HTR-8/SVneo (cell line): ENCODE measurements at places on chromosomes 6 and 20.

DNA sequence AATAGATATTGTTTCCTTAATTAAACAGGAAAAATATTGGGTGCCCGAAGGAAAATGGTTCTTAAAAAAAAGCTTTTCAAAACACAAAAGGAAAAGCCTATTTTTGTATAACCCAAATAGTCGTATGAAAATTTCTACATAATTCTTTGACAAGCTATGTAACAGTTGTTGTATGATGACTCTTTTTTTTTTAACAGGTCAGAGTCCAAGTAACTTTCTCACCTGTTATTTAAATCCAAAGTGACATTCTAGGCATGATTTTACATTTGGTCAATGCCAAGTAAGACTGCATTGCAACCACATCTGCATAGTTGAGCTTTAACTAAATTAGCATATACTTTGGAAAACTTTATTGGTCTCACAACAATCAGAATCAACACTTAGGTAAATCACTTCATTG is 24.1 kb downstream of the GSTA2 start:
- no peak for DNase-seq

- DNase-seq = no peak
Measured at GRCh38 chr6:150925590-150925928, 60.1 kb downstream of the MTHFD1L start.

DNA sequence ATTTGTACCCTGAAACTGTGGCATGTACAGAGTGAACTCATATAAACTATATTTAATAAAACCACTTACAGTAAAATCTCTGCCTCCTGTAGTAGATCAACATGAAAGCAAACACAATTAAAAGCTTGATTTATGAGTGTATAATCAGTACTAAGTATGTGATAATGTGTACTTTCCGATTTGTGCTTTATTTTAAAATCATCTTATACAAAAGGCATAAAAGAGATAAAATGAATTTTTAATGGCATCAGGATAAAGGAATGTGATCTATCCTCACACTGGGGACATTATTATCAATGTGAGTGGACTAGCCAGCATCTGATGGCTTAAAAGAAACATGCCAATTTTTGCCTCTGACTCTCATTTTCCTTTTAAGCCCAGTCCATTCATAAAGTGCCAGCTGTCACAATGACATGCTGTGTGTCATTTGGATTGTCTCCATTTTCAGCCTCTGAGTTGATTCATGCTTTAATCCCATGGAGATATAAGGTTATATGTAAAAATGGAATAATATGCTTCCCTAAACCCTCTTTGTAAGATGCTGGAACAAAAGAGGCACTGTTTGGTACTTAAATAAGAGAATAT is 831.6 kb upstream of the EYS start:
- no peak for DNase-seq

DNA sequence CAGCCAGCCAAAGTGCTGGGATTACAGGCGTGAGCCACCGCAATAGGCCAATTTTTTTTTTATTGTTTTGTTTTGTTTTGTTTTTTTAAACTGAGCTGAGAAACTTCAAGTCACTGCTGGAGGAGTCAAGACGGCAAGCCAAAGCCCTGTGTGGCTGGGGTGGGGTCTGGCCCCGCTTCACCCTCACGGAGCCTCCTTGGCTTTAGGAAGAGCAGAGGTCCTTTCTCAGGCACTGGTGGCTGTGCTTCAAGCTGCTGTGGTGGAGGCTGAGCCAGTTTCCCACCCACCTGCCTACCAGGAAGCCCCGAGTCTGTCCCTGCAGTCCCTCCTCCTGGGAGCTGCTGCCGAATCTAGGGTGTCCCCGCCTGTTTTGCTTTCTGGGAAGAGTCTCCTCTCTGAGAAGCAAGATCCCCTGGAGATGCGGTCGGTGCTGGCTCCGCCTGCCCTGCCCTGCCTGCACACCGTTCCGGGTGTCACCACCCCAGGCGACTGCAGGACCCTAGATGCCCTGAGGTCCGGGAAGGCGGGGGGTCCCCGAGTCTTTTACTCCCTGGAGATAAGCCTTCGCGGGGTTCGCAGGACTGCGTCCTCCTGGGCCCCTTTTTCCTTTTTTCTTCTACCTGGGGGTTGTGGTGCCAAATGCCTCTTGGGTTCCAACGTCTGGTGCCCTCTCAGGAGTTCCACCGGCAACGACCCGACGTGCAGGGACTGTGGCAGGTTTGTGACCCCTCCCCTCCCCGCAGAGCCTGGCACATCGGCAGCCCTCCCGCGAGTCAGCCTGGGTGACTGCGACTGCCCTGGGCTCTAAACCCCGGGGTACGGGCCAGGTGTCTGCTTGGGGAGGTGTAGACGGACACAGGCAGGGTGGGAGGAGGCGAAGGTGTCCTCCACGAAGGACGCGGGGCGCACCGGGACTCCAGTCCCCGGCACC is 100.7 kb downstream of the TAF4 start:
- DNase-seq = no peak

DNA sequence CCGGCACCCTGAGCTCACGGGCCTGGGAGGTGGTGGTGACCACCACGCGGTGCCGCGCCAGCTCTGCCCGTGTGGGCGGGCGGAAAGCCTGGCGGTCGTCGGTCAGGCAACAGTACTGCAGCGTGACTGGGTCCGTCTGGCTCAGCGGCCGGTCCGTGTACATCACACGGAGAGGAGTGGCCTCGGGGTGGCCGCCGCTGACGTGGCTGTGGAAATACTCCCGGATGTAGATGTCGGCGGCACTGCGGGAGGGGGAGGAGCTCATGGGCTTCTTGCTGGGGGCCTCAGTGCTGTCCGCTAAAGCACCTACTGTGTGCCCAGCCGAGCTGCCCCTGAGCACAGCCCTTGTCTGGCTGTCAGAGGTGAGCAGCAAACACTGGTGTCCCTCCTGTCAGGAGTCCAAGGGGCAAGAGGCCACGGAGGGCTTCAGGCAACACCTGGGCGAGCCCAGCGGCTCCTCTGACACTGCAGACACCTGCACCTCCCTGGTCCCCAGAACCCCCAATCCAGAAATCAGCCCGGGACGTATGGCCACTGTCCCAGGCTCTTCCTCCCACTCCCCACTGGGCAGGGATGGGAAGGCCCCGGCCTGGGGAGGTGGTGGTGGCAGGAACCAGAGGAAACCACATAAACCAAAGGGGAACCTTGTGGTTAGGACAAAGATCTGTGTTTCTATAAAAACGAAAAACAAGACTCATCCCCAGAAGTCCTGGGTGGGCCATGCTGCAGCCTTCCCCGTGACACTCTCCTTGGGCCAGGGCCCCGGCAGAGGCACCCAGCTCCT is 6.5 kb downstream of the HELZ2 start:
- DNase-seq = no peak

DNA sequence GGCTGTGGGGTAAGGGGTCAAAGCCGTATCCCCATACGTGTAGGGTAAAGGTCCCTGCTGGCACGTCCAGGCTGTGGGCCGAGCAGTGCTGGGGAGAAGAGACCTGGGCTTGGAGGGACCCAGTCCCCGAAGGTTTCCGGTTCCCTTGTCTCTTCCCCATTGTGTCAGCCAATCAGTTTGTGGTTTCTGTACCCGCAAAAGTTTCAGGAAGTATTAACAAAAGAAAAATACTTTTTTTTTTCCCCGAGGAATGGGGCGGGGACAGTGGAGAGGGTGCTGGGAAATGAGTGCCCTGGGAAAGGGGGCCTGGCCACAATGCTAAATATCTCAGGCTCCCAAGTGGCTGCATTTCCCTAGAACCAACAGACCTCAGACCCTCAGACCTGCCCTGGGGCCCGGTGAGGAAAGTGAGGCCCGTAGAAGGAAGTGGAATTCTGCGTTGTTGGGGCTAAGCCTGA is 15.2 kb upstream of the AMD1 start:
- DNase-seq = no peak
